ENCODE measurements at places on chromosomes 3 and 15.

DNA sequence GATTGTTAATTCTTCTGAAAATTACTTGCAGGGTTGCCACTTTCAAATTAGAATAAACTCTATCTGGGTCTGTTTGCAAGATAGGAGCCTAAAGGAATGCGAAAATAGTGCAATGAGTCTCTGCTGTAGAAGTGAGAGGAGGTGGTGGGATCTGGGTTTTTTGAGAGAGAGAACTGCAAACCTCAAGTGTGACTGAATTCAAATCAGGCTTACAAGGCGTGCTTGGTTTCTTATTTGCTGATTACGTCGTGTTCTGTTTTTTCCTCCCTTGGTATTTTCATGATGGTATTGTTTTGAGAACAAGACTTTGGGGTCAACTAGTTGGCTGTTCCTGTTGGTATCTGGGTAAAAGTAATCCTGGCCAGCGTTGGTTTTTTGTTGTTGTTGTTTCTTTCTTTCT lies 490.9 kb upstream of the CFAP20DC start:
- no peak for DNase-seq

GRCh38 chr3:196596355-196596754 lies 27.9 kb downstream of the FBXO45 start:
- no peak for DNase-seq

DNA sequence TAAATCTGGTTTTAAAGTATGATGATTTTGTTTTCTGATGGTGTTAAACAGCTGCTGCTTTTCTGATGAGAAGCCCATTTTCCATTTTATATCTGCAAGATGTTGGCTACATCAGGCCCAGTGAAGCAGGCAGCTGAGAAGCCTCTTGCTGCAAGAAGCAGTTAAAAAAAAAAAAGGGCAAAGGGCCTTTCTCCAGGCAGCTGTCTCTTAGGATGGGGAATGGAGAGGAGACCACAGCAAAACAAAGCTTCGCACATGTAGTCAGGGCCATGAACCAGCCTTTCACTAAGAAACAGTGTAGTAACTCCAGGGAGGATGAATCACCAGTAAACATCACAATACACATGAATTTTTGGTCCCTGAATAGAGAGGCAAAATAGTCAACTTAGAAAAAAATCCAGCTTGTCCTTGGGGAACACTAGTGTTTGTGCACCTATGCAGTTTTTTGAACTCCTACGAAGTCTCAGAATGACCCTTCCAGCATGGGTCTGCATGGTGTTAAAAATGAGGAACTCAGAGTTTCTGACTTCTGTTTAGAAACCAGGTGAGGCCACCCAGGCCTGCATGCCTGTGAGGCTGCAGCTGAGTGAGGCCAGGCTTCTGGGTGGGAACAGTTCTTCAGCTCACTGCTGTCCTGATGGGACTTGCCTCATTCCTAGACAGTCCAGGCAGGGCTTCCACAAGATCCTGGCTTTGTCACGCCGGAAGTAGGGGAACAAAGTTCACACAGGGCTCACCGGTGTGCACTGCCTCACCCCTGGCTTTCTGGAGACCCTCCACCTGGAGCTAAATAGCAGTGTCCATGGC lies 518.7 kb downstream of the MCTP2 start:
- DNase-seq, result no peak

DNA sequence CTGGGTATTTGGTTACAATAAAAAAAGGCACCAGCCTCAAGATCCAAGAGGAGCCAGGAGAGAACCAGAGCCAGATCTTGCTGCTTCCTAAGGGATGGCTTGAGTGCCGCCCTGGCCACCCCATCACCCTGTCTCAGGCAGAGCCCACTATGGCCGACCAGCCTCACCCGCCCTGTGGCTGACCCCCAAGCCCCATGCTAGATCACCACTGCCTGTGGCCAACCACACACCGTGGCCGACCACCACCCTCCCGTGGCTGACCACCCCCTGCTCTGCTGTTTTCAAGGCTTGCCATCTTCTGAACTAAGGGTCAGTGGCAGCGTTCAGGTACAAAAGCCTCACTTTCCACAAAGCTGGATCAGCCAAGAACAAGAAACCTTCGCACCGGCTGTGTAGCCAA lies 12.0 kb downstream of the CSPG5 start:
- DNase-seq, result no peak

DNA sequence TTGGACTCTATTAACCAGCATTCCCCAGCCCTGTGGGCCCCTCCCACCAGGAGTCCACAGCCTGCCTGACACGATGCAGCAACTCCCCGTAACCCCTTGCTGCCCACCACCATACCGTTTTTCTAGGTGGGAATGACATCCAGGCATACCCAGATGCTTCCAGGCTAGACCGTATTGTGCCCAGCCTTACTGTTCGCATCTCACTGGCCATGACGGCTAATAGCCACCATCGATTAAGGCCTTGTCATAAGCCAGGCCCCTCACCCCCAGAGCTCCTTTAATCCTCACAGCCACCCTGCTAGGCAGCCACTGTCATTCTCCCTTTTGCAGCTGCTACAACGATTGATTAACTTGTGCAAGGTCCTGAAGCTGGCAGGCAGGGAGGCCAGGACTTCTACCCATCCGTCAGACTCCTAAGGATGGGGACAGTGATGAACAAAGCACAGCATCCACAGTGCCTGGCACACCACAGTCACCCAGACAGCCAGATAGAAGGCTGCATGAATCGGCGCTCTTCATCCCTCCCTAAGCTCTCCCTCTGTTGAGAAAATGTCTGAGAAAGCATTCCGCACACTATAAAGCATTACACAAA lies 60.0 kb upstream of the FLNB start:
- no peak for DNase-seq

DNA sequence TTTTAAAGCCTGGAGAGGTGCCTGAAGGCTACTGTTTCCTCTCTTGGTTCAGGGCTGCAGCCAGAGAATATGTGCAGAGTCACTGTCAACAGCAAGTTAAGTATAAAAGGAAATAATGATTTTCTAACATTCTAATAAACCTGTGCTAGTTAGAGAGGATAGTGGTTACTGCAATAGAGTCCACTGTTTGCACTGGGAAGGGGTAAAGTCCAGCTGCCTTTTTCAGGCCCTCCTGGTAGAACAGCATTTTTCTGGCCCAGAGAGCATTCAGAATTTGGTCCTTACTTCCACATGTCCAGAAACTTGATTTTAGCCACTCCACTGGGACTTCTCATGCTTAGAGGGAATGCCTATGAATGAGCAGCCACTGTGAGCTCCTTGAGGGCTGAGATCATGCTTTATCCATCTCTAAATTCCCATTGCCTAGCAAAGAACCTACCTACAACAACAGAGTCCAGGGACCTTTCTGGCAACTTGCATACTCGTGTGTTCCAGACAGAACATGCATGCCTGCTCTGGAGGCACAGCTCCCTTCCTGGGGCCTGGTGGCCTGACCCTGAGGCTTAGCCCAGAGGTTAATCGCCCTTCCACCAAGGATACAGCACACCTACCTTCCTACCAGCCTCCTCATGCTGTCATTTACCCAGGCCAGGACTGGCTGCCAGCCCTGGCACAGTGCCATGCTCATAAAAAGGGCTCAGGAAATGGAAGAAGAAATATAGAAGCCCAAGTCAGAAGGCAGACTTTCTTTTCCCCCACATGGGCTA lies 50.3 kb upstream of the ATP13A3 start:
- peak; percentile 51 for DNase-seq

GRCh38 chr15:39588531-39589192 lies 7.8 kb downstream of the THBS1 start:
- DNase-seq, result no peak

DNA sequence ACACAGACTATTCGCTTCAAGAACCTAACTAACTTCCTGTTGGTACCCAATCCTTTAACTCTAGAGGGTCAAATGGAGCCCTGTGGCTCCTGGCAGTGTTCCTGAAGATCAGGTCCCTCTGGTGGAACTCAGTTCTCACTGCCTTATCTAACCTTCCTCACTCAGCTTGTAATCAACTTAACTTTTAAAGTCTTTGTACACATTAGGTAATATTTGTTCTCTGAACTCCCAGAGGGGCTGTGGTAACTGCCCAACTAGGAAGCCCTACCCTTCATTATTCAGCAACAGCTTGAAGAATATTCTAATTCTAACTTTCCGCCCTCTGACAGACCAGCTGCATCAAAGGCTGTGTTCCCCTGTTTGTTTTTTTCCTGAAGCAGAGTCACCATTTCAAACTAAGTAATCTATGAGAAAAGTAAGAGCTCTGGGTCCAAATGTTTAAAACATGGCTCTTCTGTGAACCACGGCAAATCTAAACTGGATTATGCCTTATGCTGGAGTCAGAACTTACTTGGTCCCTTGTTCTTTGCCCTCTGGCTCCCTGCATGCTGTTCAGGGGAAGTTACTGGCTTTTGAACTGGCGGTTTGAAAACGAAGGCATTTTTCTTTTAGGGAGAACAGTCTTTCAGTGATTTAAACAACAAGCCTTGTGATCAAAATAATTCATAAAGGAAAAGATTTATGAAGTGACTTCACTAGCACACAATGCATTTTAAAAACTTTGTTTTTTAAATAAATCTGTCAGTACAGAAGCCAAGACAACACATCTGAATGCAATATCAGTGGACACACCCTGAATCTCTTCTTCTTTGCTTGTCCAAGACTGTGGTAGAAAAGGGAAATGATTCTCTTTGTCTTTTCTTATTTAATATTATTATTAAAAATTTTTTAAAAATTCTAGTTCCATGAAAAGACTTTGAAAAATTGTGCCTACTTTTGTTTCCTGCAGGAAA lies 365.6 kb downstream of the TIGIT start:
- no peak for DNase-seq

GRCh38 chr15:41698779-41699178 lies 38.6 kb downstream of the MGA start:
- DNase-seq, result no peak

- DNase-seq, result no peak
Measured at GRCh38 chr3:56519641-56520040, 37.3 kb upstream of the CCDC66 start.

DNA sequence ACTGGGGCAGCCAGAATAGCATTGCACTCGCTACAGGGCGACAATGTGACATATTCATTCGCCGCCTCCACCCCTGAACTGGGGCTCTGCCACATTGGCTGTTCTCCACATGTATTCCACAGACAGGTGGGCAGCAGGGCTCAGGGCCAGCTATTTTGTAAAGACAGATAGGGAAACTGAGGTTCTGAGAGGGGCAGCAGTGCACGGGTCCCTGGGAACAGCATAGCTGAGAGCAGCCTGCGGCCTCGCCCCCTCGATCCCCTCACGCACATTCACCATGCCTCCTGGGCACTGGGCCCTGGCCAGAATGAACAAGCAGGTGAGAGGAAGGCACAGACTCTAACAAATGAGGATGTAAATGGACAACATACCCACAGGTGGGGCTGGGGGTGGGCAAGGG lies 75.0 kb upstream of the SPATA12 start:
- no peak for DNase-seq

DNA sequence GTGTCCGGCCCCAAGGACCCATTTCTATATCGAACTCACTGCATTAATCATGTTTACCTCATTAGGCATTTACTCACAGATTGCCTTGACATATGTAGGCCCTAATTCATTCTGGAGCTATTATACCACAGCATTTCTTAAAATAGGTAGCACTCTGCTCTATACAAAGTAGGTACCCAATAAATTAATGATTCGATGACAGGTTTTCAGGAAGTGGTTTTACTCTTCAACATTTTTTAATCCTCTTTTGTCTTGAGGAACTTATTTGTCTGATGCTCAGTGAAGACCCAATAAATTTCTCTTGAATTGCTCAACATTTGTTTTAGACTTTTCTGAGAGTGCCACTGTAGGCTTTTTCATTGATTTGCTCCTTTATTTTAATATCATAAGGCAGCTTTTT lies 12.1 kb downstream of the TGFBR2 start:
- no peak for DNase-seq

DNA sequence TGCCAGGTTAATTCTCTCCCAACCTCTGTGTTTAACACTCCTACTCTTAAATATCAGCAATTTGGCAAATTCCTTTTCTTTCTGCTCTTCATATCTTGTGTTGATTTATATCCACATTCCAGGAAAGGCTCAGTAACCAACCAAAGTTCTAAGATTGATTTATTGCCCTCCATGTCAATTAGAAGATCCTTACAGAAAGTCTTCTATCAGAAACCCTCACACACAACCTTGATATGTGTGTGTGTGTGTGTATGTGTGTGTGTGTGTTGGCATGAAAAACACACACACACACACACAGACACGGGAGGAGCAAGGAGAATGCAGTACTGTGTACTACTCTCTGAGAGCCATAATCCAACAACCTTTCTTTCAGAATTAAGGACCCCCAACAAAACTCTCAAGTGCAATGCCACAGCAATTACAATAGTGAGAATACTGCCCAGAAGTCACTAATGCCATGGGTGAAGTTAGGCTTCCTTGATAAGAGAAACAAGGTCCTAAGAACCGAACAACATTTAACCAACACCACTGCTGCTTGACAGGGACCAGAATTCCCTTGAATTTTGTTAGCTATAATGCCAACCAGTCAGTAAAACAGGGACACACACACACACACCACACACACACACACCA lies 1.1 kb downstream of the LSAMP start:
- DNase-seq, result no peak

DNA sequence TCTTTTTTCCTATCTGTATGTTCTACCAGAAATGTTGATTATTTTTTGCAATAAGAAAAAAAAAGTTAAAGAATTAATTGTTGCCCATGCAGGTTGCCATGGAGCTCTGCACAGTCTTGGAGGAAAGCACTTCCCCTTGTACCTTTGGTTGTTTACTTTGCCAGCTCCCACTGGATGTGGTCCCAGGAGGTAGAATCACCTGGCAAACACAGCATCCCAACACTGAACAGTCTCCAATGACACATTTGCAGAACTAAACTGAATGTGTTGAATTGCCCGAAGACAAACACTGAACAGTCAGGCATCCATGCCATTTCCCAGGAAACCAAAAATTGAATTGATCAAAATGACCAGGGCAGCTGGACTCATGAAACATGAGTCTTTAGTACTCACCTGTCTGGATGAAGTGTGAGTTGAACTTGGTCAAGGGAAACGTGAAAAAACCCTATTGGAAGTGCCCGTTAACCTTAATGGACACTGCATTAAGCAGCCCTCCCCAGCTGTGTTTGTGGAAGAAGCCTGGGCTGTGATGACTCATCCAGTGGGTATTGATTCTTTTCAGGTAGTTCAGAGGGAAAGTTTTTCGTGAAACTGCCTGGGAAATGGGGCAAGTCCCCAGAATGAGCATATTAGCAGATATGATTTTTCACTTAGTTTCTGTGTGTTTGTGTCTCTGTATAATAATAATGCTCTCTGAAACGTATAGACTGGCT lies 284.7 kb upstream of the STT3B start:
- DNase-seq, result no peak

DNA sequence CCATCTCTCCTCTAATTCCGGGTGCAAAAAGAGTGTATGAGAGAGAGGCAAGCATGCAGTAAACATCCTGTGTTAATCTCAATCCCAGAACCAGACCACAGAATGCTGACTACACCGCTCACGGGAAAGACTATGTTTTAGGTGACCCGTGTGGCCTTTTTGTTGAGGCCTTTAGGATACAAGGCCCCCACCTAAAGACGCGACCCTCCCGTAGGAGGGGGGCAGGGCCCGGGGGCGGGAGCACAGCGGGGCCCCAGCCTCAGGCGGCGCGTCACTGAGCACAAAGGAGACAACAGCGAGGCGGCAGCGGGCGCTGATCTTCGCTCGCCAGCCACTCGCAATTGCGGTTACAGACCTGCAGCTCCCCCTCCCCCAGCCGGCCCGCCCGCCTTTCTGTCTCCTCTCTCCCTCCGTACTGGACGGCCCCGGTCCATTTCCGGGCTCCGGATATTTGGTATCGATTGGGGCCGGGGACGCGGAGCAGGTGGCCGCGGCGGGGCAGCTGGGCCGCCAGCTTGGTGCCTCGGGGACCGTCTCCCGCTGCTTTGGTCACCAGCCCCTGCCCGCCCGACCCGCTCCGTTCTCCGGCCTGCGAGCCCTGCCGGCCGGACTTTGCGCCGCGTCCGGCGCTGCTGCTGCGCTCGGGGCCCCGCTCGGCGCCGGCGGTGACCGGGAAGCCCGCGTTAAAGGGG lies at the start of gene CCDC50:
Gene CCDC50 (plus strand): TSS at position 433 of the 692 bp plus-strand sequence. CDS start 281 bp downstream, outside the sequence.
- peak; percentile 46 for DNase-seq

Data from NCI-H2171 treated with DMSO at 0.1 percent for 48 hours (cell line).